ENCODE measurements at places on chromosomes 16 and 17. TPM values are rescaled to one million over a fixed set of nuclear protein-coding genes. Genes with fewer than 3 reads are reported as not detected.

The EPN3 gene
- 12.2 TPM for total RNA-seq

DNA sequence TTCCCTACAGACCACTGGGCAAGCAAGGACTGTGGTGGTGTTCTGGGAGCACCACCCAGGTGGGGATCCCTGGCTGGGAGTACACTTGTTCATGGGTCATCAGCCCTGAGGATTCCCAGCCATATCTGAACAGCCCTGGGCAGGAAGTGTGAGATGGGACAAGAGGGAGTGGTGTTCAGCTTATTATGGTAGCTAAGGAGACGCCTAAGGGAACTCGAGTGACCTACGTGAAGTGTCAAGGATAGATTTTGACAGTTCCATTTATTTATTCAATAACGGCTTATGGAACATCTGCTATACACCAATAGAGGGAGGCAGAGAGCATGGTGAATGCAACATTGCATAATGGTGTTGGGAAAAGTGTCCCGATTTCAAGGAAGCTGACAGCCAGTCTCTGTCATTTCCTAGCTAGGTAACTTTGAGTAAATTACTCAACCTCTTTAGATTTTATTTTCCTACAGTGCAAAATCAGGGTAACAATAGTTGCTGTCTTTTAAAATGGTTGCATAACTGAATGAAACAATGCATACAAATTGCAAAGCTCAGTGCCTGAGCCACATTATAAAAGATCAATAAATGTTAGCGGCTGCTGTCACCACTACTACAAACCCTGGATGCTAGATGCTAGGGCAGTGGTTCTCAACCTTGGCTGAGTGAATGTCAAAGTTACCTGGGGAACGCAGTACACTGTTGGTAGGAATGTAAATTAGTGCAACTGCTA lies 534.1 kb downstream of the GRIN2A start:
- DNase-seq: peak; percentile 9

GRCh38 chr16:49625311-49626065 lies 230.4 kb downstream of the ZNF423 start:
- no peak for DNase-seq

The SOST gene
- not detected for total RNA-seq

- no peak for DNase-seq
Observed at GRCh38 chr16:85781695-85782370, 17.5 kb downstream of the EMC8 start.

The SMIM22 gene
- total RNA-seq: 1.0 TPM

GRCh38 chr17:6092903-6093468 lies 22.8 kb downstream of the WSCD1 start:
- DNase-seq: no peak

DNA sequence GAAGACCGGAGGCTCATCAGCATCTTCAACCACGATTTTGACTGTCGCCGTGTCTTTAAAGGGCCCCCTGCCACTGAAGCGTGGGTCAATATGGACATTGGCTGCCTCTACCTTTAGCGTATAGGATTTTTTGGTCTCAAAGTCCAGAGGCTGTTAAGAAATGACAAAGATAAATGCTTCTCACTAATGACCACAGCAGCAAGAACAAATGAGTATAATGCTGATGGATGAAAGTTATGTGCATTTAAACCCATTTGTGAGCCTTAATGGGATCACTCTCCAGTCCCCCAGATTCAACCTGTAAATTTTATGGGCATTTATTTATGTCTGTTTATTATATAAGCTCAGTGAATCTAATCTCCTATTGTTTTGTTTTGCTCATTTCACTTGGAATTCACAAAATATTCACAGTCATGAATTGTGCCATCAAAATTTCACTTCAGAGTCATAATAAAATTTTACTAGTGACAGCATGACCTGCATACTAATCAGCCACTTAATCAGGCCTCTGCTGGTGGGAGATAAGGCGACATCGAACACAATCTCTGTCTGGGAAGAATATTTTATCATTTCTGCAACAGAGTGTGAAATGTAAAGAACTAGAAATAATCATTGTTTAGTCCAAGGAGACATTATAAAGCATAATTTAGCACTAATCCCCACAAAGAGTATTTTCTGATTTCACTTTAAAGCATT lies 218.5 kb downstream of the CDH8 start:
- DNase-seq: no peak

The OMG gene
- total RNA-seq: under 0.01 TPM

DNA sequence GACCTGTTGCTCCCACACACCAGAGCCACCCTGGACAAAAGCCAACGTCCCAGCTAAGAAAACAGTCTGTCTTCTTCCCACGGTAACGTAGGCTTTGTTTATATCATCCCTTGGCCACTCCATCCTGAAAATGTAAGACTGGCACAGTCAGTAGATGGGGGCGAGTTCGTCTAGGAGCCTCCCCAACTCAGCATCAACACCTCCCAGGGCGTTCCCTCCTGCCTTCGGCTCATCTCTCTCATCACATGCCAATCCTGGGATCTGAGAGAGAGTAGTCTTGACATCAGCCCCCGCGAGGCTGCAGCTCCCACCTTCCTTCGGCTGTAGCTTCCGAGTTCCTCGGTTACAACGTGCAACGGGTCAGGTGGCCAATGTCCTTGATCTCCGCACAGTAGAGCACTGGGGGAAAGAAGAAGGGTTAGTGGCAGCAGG lies 894 bp downstream of the RNF227 start:
- no peak for DNase-seq

DNA sequence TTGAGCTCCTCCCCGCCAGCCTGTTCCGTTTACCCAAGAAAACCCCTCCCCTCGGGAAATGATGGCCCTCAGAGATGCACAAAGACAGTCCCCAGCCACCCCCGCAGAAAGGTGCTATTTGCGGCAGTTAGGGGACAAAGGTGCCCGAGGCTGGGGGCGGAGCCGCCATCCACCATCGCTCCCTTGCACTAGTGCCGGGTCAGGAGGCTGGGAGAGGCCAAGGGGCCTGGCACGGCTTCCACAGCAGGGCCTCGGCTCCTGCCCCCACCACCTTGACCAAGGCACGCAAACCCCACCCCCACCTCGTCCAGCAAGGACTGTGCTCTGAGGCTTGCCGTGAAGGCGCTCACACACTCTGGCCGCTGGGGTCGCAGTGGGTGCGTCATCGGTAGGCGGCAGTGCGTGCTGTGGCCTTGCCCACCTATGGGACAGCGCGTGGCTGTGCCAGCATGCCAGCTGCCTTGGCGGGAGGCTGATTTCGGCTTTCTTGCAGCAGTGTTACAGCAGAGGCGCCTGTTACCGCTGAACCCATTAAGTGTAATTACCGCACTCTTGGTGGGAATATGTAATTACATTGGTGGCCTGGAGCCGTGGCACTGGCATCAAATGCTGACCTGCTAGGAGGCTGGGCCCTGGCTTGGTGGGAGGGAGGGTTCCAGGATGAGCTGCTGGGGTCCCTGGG lies 31.8 kb downstream of the TPSG1 start:
- no peak for DNase-seq

GRCh38 chr17:77296769-77297409 lies 156.1 kb downstream of the SEC14L1 start:
- DNase-seq: no peak

DNA sequence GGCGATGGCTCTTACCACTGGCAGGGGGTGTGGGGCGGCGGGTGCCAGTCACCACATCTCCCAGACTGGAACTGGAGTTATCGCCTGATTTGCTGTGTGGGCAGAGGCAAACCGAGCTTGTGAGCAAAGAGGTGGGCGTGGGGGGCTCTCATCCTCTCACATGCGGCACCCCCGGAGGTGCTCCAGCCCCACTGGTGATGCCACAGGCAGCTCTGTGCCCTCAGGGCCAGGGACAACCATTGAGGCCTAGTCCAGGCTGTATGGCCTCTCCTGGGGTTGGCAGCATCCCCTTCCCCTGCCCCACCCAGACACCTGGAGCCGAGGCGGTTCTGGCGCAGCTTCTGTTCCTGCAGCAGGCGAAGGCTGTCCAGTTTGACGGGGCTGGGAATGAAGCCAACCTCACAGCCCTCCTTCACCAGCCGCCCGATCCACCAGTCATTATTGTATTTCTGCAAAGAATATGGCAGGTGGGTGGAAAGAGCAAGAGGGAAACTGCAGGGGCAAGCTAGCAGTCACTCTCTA lies 10.9 kb downstream of the CACNB1 start:
- DNase-seq: no peak

GRCh38 chr16:2517954-2518605 lies 2.1 kb upstream of the AMDHD2 start:
- no peak for DNase-seq

DNA sequence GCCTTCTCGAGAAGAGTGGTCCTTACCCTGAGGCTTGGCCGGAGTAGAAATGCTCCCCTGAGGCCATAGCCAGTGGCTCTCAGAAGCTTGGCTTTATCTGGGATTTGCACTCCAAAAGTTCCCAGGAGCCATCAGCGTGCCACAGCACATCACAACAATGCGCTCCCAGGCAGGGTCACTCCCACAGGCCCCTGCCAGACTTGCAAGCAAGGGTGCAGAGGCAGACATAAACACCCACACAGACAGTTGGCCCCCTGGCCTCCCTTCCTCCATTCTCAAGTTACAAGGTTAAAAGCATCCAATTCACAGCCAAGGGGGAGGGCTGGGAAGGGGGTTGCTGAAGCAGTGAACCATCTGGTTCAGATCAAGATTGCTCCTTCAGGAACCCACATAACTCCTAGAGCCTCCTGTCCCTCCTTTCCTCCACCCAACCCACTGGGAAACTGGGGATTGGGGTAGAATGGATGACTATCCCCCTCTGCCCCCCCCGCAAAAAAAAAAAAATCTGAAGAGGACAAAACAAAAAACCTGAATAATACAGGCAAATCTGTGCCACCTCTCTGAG lies 1.8 kb downstream of the ST3GAL2 start:
- no peak for DNase-seq

DNA sequence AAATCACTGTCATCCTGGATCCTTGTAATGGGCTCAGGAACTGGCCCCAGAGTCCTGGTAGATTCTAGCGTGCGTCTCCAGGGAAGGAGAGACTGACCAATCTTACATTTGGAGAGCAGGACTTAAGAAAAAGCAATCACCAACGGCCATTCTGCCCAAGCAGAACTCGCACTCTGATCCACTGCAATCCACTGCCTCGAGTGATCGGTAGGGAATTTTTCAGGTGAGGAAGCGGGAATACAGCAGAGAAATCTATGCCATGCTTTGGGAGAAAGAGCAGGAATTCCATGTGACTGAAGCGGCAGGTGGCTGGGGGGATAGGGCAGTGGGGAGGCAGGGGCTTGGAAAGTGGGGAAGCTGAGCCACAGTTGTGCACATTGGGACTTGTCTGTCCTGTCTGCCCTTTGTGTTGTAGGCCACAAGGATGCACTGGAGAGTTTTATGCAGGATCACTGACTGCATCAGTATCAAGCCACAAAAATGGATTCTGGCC lies 143.9 kb upstream of the HS3ST2 start:
- DNase-seq: no peak

GRCh38 chr17:79777894-79778503 lies at the start of gene CBX2:
CBX2 (plus strand) TSS chr17:79778148; CDS start chr17:79778236, 88 bp downstream.
- peak; percentile 48 for DNase-seq

Measured in mammary epithelial cell (primary cell).